ENCODE measurements at places on chromosomes 5 and 9.

GRCh38 chr5:43305948-43306565 lies 7.2 kb downstream of the HMGCS1 start:
- DNase-seq = peak; percentile 65

DNA sequence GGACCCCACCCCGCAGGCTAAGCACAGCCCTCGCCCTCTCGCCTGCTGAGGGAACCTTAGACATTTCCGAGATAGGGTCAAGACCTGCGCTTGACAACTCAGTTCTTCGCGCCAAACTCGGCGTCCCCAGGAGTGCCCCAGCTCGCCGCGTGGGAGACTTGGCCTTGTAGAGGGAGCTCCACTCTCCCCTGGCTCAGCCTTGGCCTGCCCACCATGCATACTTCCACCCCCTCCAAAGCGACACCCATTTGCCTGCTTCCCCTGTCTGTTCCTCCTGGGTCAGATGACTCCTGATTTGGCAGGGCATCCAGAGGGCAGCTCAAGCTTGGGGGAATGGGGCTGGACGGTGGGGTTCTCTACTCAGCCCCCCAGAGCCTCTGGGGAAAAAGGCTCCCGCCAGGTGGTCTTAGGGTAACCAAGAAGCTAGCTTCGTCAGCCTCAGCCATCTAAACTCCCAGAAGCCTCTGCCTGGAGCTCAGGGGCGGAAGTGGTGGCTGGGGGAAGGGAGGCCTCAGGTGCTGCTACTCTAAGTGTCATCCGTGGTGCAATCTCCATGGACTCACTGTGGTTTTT lies 560 bp downstream of the DOCK2 start:
- DNase-seq = no peak

- DNase-seq = no peak
Observed at GRCh38 chr5:127536687-127537086, 19.2 kb downstream of the PRRC1 start.

GRCh38 chr5:62980884-62981283 lies 402.3 kb downstream of the LRRC70 start:
- no peak for DNase-seq

DNA sequence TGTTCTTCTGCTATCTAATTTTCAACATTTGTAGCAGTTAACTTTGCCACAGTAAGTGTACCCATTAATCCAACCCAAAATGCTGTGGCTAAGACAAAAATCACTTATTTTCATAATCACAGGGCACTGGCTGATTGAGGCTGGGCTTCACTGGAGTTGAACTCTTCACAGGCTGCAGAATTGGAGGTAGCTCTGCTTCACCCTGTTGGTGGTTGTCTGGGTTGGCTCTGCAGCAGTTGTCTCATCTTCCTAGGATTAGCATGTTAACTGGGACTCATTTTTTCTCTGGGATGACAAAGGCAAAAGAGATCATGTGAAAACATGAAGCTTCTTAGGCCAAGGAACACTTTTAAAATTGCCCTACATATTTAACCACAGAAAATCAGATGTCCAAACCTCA lies 518.9 kb downstream of the TLR4 start:
- no peak for DNase-seq

DNA sequence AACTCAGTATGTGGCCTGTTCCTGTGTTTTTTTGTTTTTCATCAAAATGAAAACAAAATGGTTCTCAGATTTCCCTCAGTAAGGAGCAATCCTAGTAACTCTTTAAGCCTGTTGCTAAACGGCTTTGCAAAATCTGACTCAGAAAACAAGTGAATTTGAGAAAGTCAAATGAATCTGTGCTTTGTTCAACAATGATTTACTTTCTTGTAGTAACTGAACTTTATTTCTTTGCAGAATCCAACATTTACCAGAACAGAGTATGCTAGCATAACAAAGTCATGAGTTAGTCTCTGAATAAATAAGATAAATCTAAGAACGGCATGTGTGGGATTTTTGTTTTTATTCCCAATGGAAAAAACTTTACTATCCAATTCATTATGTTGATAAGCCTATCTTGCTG lies 93.8 kb downstream of the OXCT1 start:
- no peak for DNase-seq

DNA sequence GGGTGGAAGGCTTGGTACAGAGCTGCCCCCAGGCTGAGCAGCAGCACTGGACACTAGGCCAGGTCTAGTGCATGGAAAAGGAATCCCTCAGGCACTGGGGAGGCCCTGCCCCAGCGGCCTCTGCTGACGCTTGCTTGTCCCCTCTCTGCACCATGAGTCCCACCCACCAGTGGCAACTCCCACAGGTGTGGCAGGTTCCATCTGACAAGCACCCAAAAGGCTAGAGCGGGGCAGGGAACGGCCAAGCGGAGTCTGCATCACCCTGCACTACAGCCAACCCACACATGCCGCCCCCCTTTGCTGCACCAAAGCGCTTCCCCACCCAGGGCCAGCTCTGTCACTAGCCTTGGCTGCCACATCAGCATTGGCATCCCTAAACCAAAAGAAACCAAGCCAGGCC lies 115.2 kb upstream of the SARDH start:
- no peak for DNase-seq

DNA sequence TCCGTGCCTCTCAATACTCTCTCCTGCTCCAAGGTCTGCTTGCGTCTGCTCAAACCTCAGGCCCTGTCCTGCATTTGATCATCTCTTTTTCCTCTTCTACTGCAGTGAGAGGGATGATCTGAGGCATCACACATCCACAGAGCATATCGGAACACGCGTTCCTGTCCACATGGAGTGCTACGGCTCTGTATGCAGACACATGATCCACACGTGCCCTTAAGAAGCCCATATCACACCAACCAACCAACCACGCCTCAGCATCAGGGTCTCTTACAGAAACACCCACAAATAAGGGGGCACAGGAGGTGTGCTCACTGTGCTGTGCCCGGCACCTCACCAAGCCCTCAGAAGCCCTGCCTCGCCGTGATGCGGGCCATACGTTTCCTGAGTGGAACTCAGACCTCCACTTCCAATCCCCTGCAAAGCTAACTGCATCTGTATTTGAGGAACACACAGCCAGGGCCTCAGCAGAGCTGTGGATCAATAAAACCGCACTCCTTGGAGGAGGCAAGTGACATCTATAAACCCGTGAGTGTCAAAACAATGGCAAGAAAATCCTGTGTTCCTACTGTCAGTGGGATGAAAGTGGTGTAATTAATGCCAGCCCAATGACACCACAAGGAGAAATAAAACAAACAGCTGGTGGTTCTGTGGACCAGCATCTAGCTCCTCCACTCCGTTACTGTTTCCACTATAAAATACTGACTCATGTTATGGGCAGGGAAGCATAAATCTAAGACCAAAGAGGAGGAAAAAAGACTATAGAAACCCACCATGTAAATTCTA lies 40.4 kb downstream of the AK8 start:
- no peak for DNase-seq

Measured in epithelial cell of esophagus (primary cell).